ENCODE measurements at places on chromosomes 16 and 17. TPM values are rescaled to one million over a fixed set of nuclear protein-coding genes. Genes with fewer than 3 reads are reported as not detected.
A peak's percentile ranks its signal among the peaks of the same experiment; 100 is the strongest.

DNA sequence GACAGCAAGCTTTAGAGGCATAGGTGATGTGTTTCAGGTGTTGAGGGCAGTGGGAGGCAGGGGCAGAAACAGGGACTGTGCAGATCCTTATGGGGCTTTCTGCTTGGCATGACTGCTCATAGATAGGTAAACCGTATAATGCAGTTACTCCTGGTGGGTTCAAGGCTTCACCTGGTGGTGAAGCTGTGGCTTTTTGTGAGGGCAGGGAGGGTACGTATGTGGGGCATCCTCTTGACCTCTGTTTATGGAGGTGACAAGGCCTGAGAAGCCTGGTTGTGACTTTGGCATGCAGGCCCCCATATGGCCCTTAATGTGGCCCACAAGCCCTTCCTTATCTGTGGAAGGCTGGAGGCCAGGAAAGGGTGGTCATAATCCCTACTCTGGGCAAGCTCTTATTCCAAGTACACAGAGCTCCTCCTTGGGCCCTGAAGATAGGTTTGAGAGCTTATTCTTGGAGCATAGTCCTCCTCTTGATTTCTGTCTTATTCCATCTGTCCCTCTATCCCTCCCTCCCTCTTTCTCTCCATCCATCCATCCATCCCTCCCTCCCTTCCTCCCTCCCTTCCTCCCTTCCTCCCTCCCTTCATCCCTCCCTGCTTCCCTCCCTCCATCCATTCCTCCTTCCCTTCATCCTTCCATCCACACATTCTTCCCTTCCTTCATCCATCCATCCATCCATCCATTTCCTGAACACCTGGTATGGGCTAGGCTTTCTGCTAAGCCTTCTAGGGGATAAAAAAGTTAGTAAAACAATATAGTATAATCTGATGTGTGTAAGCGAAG is 1.3 kb upstream of the CCL16 start:
- DNase-seq: no peak

GRCh38 chr17:50550661-50551432 is 3.9 kb downstream of the SPATA20 start:
- peak; percentile 86 for DNase-seq

GRCh38 chr17:1742371-1743087 is at the start of gene SERPINF2:
Gene SERPINF2, plus strand, starts transcription at chr17:1742871. Its CDS starts 2,125 bp downstream, at chr17:1744996.
- DNase-seq: no peak

DNA sequence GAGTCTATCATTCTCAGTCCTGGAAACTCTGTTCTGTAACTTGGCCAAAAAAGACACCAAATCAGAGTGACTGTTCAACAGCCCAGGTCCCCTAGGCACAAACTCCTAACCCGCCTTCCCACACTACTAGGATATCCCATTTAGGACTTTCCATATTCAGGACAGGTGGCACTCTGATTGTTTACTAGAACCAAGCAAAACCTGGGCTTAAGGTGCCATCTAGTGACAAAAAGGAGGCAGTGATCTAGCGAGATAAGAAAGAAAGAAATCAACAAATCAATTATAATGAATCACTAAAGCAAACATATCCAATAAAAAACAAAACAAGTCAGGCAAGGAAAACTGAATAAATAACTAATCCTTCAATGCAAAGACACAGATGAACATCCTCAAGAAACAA is 203.9 kb downstream of the CEP112 start:
- no peak for DNase-seq

DNA sequence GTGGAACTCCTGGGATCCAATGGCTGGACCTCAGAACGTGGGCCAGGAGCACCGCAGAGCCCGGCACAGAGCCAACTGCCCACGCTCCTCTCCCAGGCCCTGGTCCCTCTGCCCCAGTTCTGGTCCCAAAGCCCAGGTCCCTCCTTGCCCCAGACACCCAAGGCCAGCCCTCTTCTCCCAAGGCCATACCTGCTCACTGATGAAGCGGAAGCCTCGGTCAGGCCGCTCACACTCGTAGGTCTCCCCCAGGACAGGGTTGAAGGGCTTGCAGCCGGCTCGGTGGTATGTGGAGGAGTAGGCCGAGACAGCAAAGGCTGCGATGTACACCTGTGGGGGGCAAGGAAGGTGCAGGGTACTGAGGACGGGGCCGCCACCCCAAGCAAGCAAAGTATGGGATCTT is 8.5 kb downstream of the OSBPL7 start:
- DNase-seq: no peak

GRCh38 chr17:66555605-66556004 is 253.2 kb downstream of the PRKCA start:
- no peak for DNase-seq

- DNase-seq: no peak
These were observed 2.0 kb upstream of the BRICD5 start for GRCh38 chr16:2212362-2213324.

ZSCAN10 gene
- not detected for total RNA-seq

GRCh38 chr17:21678393-21679081 is 13.8 kb upstream of the KCNJ18 start:
- no peak for DNase-seq

DNA sequence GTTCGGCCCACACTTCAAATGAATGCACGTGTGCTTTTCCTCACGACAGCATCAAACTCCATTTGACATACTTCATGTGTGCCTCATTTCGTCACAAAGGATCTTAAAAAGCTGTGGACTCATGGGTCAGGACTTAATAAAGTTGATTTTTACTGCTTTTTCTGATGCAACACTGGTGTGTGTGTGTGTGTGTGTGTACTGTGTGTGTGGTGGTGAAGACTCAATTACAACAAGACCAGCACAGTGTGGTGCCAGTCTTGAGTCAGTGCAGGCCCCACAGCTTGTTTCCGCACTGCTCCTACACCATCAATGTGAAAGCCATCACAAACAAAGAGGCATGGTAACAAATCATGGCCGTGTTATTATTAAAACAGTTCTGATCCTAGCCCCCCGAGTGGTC is 17.7 kb downstream of the CDIP1 start:
- DNase-seq: no peak

DNA sequence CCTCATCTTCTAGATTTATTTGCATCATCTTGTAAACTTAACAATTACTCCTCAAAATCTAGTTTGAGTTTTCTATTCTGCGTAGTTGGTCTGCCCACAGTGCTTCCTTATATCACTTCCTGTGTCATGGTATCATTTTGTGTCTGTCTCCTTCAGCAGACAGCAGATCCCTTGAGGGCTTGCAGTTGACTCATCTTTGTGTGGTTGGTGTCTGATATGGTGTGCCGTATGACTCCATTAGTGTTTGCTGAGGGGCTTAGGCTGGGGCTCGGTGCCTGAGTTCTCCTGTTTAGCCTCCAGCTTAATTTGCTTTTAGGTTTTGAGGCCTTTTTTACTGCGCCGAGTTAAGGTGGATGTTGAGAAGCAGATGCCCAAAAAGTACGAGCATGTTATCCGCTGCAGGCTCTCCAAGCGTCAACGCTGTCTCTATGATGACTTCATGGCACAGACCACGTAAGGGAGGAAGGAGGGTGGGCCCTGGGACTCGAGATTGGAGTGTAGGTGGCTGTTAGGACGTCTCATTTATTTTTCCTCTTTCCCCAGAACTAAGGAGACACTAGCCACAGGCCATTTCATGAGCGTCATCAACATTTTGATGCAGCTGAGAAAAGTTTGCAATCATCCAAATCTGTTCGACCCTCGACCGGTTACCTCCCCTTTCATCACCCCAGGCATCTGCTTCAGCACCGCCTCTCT is 16.9 kb downstream of the SRCAP start:
- DNase-seq: peak; percentile 16

TLCD3B gene
- not detected for total RNA-seq

GRCh38 chr17:63365366-63366240 is 80.5 kb downstream of the CYB561 start:
- peak; percentile 59 for DNase-seq
